ENCODE measurements at places on chromosomes 16 and 17.

DNA sequence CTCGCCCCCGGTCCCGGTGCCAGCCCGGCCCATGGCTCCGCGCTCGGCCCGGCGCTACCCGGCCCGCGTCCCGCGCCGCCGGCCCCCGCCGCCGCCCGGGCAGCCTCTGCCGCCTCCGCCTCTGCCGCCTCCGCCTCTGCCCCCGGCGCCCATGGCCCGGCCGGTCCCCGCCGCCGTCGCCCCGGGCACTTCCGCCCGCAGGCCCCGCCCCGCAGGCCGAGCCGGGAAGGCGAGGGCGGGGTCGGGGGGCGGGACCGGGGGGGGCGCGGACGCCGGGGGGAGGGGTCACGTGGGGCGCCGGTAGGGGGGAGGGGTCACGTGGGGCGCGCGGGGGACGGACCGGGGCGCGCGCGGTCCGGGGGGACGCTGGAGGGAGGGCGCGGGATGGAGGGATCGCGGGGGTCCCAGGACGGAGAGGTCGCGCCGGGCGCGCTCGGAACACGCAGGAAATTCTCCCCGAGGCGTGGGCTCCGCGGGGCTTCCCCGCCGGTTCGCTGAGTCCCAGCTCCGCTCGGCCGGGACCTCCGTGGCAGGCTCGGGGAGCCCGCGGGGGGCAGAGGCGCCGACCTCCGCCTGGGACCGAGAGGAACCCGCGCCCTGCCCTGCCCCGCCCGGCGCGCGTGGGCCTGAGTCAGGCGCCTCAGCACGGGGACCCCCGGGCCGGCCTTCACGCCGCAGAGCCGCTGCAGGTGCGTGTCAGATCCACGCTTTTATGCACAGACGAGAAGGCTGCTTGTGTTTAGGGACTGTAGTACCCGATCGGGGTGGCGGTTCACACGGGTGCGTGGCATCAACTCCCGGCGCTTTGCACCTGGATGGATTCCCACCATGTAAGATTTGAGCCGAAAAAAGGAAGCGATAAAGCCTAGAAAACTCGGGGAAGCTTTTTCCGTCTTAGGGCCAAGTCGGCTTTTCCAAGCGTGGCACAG, at the start of gene PGAP6:
TSS of gene PGAP6 (minus strand) at position 190 of the 929 bp plus-strand sequence. CDS start at position 33, 157 bp downstream.
- DNase-seq: no peak

DNA sequence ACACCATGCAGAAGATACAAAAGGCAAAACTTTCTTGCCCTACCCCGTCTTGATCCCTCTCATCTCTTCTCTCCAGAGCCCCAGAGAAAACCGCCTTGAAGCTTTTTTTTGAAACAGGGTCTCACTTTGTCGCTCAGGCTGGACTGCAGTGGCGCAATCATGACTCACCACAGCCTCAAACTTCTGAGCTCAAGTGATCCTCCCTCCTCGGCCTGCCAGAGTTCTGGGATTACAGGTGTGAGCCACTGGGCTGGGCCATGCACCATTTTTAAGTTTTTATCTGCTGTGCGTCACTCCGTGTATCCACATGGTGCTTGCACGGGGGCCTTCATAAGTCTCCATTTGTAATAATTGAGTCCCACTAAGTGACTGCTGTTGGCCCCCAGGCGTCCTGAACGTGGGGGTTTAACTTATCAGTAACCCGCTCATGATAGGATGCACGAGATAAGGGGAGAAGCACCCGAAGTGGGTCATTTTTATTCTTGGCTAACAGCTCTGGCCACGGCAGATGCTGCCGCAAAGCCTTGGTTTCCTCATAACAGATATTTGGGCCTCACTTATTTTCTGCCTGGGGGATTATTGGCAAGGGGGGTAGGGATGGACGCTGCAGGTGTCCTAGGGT, 8.6 kb downstream of the DNAH17 start:
- no peak for DNase-seq

DNA sequence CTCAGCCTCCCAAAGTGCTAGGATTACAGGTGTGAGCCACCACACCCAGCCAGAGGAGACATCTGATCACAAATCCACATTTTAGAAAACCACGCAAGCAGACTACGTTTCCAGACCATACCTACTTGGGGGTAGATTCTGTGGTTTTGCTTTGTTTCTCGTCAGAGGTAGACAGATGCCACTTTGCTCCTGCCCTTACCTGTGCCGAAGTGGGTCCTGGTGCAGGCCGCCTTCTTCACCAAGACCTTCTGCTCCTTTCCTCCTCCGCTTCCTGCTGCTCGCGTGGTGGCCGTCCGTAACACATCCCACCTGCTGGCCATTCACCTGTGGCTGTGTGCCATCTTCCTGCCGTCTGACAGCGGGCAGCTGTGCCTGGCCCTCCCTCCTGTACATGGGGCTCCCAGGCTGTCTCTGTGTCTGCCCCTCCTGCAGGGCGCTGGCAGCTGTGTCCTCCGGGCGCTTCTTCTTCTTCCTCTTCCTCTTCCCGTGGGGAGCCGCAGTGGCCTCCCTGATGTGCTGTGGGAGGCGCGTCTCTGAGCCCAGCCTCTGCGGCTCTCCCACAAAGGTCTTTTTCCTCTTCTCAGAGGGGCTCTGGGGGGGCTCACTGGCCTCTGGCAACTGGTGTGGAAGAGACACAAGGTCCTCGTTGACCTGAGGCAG, 21.2 kb upstream of the CYTH1 start:
- no peak for DNase-seq

- no peak for DNase-seq
These were observed 121.6 kb upstream of the SMURF2 start for GRCh38 chr17:64783556-64784352.

DNA sequence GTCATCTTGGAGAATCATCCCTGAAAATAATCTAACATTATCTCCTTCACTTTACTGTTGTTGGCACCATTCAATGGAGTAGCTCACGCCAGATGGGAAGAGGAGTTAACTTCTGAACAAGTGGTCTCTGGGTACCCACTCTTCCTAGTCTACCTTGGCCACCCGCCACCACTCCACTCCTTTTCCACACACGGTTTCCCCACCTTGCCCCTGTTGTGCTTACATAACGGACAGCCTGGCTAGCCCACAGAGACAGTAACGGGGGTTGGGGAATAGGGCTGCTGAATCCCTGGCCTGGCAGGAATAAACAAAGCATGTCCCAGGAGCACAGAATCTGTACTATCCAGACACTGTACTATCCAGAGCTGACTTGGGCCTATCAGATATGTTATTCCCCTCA, 3.6 kb upstream of the MXRA7 start:
- DNase-seq: no peak

GRCh38 chr17:50766222-50767023, 895 bp downstream of the ANKRD40CL start:
- DNase-seq: no peak

GRCh38 chr16:56136256-56136655, 55.0 kb upstream of the GNAO1 start:
- no peak for DNase-seq

All from NCI-H1436 treated with DMSO at 0.1 percent for 48 hours (cell line).